ENCODE measurements at places on chromosomes 7 and 10.

DNA sequence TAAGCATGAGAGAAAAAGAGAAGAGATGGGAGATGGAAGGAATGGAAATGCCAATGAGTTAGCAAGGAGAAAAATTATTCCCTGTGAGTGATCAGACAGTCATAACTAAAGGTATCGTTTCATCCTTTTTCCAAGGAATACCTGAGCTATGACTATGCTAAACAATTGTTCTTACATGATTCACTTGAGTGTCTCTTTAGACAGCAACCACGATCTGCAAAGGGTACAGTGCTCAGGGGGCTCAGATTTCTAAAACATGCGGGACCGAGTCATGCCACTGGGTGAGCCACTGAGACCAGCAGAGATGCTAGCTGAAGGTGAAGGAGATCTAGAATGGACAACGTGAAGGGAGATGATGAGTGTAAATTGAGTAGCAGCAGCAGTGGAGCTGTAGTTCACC, 78.0 kb upstream of the CTTNBP2 start:
- no peak for DNase-seq

DNA sequence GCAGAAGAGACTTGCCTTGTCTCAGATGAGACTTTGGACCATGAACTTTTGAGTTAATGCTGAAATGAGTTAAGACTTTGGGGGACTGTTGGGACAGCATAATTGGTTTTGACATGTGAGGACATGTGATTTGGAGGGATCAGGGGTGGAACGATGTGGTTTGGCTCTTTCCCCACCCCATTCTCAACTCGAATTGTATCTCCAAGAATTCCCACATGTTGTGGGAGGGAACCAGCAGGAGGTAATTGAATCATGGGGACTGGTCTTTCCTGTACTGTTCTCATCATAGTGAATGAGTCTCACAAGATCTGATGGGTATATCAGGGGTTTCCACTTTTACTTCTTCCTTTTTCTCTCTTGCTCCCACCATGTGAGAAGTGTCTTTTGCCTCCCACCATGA, 229.7 kb upstream of the KCND2 start:
- no peak for DNase-seq

DNA sequence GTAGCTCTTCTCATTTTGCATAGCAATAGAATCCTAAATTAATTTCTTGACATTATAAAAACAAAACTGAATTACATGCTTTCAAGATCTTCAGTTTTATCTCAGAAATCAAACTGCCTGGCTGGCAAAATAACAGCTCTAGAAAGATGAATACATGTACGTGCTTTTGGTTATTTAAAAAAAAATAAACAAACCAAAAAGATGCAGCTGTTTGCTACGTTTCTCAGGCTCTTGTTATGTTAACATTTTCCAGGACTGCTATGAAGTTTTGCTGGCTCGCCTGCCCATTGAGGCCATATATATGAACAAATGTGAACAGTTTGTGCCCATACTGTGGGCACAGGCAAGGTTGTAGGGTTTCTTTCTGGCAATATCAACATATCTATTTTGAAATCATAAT, 86.6 kb downstream of the ODAD2 start:
- DNase-seq, result no peak

DNA sequence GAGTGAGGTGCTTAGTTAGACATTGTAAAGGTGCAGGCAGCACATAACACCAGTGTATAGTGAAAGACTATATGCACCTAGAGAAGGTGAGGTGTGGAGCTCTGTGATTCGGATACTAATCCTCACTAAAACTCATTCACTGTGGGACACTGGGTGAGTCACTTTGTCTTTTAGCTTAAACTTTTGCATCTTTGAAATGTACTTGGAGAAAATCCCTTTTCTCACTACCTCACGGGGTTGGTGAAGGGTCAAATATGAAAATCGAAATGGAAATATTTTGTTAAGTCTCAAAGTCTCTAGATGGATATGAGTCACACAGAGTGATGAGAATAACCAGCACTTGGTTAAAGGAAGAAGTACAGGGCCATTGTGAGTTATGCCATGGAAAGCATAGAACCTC, 38.0 kb downstream of the MDFIC start:
- DNase-seq, result no peak

DNA sequence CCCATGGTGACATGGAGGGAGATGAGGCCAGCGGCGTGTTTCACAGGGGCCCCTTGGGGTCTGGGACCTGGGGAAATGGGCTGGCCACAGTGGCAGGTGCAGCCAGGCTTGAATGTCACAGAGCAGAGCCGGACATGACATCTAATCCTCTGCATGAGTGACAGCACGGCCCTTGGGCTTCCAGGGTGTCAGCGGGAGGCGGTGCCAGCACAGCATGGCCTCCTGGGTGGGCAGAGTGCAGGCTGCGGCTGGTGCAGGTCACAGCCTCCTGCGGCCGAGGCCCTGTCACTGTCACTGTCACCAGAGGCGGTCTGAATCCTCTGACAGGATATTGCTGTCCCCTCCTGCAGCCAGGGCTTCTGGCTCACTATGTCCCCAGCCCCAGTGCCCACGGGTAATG, 18.2 kb downstream of the BHLHA15 start:
- no peak for DNase-seq

All from amygdala (tissue), 56 donors.